GOT3 (cell line): ENCODE measurements at places on chromosomes 7 and 10.

DNA sequence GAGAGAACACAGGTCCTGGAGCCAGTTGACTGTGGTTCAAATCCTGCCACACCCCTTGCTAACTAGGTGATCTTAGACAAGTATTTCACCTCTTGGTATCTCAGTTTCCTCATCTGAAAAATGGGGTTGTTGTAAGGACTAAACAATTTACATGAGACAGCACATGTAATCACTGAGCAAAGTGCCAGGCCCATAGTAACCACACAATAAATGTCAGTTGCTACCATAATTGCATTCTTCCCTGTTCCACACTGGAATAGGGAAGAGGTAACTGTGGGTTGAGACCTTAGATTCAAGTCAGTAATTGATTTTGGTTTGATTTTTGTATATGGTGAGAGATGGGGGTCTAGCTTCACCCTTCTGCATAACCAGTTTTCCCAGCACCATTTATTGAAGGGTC is 91.4 kb upstream of the PDLIM1 start:
- DNase-seq = no peak

DNA sequence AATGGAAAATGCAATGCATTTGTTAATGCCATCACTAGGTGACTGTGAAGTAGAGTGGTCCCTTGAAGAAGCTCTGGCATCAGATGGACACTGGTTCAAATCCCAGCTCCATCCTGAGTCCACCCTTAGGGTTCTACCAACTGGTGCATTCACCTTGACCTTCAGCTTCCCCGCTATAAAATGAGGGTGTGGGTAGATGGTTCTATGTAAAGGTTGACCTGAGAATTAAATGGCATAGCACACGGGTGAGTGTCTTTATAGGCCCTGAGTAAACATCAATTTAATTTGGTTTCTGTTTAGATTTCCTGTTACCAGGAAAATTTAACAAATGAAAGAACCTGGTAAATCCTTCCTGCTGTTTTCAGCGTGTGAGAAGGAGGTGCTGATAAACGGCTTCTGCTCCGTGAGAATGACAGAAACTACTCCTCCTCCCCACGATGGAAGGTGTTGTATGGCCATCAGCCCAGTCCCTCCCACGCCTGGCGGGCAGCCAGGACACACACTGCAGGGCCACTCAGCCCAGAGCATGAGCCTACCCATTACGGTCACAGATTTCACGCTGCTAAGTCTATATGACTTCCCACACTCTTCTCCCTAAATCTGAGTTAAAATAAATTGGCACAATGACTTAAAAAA is 210.1 kb downstream of the TNS3 start:
- DNase-seq = no peak

DNA sequence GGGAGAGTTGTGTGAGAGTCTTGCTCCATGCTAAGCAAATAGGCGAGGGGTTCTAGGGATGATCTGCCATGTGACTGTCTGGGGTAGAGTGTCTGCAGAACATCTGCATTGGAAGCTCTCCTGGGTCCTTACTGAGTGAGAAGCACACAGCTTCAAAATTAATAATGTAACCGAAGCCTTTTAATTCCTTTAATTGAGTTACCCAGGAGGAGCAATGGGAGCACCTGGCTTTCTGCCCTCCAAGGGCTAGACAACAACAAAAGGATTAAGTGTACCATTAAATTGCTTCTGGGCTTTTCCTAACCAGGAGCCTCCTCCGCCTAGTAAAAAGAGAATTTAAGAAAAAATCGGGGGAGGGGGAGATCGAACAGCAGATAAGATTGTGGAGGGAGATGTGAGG is 102.0 kb upstream of the TBX20 start:
- no peak for DNase-seq

DNA sequence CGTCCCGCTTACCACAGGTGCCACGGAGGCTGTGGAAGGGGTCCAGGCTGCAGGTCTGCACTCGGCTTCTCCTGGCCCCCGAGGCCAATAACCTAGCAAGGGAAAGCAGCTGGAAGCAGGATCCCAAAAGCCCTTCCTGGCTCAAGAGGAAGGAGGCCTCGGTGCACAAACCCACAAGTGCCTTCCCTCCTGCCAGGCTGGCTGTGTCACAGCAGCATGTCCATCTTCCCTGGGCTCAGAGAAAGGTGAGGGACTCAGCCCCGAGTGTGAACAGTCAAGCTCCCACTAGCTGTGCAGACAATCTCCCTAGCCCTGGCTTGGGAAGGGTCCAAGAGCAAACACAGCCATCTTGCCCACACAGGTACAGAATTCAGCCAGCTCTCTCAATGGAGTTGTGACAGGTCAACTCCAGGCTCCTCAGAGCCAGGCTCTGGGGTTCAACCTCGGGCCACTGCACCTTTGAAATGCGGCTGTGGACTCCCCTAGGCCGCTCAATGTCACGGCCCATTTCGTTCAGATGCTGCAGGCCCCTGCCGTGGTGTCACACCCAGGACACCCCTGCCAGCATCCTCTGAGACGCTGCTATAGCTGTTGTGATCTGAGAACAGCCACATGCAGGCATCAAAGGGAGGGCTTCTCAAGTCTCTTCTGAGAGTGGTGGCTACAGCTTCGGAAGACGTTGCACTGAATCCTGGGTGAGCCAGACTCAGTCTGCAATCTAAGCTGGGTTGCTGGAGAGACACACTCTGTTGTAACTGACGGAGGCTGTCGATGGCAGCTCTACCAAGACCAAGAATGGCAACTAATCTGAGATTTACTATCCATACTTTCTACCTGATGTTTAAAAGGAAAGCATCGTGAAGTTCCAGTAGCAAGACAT is 137.9 kb downstream of the DIP2C start:
- DNase-seq = no peak

- no peak for DNase-seq
Observed at GRCh38 chr7:40714363-40715052, 579.7 kb downstream of the SUGCT start.

GRCh38 chr7:34839645-34840044 is 181.6 kb downstream of the NPSR1 start:
- DNase-seq = no peak

DNA sequence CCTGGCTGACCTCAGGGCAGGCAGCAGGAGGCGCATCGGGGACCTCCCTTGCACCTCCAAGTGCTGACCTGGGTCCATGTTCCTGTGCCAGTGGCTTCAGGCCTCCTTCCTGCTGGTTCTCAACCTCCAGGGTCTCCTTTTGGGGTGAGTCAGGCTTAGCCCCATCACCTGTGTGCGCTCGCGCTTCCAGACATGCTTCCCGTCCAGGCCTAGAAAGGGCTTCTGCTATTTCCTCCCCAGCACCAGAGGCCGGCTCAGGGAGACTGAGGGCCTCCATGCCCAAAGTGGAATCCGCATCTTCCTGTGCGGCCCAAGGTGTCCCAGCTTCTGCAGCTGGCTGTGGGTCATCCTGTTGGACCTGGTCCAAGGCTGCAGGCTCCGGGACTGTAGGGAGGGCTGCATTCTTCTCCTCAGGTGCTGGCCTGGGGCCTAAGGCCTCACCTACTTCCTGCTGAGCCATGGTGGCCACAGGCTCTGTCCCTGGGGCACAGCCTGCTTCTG is 5.9 kb downstream of the NACAD start:
- no peak for DNase-seq

DNA sequence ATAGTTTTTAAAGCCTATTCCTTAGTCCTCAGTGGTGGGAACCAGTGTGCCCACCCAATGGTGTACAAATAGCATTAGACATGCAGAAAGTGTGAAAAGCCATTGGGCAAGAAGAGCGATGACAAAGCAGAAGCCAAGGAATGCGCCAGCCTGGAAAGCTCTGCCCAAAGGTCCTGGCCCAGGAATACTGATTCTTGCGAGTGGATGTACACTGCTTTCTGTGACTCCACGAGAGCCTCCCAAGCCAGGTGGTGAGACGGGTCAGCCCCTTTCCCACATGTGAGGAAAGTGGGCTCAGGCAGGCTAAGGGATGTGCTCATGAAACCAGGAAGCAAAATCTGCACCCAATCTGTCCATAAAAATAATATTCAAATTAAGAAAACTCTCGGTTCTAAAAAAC is 106.6 kb downstream of the ADCY1 start:
- no peak for DNase-seq

GRCh38 chr7:101287032-101287431 is 34.6 kb downstream of the IFT22 start:
- no peak for DNase-seq

- DNase-seq = no peak
Observed at GRCh38 chr10:124071141-124071540, 22.3 kb downstream of the CHST15 start.

DNA sequence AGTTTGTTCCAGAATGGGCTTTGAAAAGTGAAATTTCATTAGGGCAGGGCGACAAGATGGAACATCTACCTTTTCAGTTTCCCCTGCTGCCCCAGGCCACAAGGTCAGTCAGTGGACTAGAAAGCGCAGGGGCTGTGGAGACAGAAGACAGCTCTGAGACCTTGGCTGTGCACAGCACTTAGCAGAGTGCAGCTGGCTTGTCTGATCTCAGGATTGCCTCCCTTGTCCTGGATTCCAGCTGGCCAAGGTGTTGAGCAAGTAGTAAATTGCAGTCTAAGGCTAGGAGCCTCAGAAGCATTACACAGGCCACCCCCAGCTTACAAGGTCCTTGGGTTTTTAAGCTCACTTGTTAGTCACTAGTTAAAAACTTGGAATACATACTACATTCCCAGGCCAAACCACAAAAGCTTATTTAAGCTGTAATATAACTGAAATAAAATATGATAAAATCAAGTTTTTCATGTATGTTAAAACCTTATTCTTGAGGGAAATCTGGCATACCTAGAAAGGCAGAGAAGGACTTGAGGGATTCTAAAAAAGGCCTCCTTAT is 67.3 kb upstream of the NPY start:
- no peak for DNase-seq

DNA sequence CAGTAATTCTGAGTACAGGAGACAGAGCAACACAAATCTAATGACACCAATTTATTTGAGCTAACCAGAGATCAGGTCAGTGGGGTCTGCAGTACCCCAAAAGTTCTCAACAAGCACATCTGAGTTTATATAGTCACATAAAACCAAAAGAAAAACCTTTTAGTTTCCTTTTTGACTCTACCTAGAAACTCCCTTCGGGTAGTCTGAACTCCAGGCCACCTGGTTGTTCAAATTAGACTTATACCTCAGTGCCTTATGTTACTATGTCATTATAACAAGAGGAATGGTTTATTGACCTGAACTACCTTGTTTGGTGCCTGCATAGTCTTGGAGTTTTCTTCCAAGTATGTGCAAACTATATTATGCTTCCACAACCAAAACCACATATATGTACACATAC is 14.6 kb downstream of the ZCWPW1 start:
- DNase-seq = no peak

- no peak for DNase-seq
Observed at GRCh38 chr10:127619546-127620325, 70.6 kb downstream of the NPS start.

DNA sequence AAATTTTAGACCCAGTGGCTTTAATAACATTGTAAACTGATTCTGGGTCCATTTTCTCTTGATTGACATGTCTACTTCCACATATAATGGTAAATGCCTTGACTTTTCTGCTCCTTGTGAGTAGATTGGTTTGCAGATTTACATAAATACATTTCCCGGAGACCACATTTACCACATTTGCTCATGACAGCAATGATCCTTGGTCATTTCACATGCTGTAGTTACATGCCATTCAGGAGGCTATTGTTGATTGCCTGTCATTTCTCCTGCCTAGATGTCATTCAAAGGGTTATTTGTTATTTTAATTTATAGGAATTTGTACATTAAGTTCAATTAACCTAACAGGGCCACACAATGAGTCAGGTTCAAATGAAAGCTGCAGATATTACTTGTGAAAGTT is 280.5 kb downstream of the CNTNAP2 start:
- DNase-seq = no peak

- no peak for DNase-seq
Observed at GRCh38 chr7:28397141-28397540, 15.2 kb upstream of the CREB5 start.

- DNase-seq = no peak
Observed at GRCh38 chr10:95536017-95536416, 25.2 kb downstream of the SORBS1 start.

- DNase-seq = no peak
Observed at GRCh38 chr10:4131407-4132215, 346.6 kb upstream of the KLF6 start.

GRCh38 chr7:80373429-80374032 is 138.3 kb downstream of the GNAT3 start:
- no peak for DNase-seq

- DNase-seq = no peak
Observed at GRCh38 chr10:80051993-80052392, 26.5 kb upstream of the TMEM254 start.

DNA sequence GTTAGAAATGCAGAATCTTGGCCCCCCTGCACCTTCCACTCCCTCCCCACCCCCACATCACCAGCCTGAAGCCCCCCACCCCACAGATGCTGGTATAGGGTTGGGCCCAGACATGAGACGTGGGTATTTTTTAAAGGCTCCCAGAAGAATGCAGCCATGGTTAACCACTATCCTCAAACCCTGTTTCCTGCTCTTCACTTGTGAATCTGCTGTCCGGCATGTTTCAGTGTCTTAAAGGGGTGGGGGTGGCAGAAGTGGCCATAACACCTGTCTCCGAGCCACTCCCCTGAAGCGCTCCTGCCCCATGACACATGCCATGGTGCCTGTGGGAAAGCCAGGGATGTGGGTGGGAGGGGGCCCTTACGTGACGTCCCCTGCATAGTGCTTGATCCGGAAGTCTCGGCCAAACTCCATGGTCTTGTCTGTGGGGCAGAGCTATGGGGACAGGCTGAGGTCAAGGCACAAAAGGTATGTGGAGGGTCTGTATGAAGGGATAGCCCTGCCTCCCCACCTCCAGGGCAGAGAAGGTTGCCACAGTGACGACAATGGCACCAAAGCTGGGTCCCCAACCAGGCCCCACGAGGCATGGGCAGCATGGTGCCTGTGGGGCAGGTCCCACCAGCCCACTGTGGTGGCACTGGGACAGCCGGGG is 9.6 kb downstream of the MYO1G start:
- no peak for DNase-seq

DNA sequence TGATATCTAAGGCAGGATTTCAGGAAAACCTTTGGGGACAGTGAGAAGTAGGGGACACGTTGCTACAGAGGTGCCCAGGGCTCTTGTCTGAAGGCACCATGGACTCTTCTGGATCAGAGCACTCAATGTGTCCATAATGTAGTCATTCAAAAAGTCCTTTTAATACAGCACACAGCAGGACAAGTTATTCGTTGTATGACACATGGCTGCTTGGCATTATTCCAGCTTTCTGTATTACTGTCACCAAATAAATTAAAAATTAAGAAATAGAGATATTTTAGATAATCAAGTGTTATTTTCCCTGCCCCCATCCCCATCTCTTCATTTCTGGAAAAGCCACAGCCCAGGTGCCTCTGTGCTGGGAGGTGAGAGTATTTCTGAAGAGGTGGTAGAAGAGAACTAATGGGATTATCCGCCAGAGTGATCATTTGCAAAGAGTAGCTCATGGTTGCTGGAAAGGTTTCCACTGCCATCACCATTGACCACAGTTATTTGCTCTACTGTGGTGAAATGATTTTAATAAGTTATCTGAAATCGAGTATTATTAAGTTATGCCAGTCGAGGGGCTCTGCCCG is 83.0 kb downstream of the CXCL12 start:
- DNase-seq = no peak

- DNase-seq = no peak
Observed at GRCh38 chr10:125004571-125005311, 62.8 kb downstream of the ZRANB1 start.
